Suppressor macrophage (primary cell): ENCODE measurements at places on chromosomes 6 and 20.

DNA sequence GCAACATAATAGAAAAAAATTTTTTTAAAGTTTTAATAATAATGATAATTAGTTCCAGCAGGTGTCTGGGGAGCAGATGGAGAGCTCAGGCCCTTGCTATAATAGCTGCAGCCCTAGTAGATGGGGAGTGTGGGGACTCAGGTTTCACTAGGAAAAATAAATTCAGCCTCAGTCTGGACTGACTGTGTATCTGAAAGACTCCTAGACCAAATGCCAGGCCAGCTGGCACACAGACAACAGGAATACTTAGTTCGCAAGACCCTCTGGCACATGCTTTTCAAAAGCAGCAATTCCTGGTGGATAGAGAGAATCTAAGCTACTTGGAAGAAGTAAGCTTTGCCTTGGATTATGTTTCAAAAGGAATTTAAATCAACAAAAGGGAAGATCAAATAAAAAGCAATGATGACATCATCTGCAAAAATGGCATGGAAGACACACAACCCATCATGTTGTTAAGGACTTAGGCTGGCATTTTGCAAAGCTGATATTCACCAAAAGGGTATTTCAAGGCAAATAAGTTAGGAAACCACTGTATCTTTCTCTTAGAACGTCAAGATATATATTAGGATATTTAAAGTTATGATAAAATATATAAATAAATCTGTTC is 107.8 kb downstream of the RNGTT start:
- no peak for DNase-seq

DNA sequence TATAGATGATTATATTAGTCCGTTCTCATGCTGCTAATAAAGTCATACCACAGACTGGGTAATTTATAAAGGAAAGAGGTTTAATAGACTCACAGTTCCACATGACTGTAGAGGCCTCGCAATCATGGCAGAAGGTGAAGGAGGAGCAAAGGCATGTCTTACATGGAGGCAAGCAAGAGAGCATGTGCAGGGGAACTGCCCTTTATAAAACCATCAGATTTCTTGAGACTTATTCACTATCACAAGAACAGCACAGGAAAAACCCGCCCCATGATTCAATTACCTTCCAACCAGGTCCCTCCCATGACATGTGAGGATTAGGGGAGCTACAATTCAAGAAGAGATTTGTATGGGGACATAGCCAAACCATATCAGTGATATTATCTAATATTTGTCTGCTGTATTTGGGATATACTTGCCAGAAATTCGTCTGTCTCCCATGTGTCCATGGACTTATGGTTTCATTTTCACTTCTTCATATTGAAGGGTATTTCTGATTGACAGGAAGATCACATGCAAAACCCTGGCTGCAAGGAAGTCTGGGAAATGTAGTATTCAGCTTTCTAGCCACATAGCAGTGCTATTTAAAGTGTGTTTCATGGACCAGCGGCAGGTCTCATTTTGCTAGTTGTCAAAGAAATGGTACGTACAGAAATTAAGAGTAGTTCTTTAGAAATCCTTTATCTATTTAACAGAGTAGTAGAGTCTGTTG is 50.5 kb upstream of the PAK5 start:
- DNase-seq: no peak

DNA sequence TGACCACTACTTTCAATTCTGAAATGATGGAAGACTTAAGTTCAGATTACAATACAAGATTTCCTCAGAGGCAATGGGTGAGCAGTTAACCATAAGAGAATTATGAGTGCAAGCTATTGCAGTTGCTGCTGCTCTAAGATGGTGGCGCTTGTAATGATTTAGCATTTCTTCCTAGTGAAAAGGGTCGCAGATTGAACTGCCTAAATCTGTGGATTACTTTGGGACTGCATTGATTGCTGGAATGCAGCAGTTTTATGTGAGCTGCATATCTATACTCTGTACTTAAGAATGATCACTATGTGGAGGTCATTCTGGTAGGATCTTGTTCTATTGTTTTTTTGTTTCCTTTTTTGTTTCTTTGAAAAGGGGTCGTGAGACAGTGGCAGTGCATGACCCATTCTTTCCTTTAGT is 5.3 kb downstream of the SCAF8 start:
- peak; percentile 25 for DNase-seq

GRCh38 chr20:47280228-47280627 is 76.3 kb downstream of the ZMYND8 start:
- DNase-seq: no peak

- peak; percentile 60 for DNase-seq
Measured at GRCh38 chr20:50215101-50215690, 24.6 kb downstream of the CEBPB start.

DNA sequence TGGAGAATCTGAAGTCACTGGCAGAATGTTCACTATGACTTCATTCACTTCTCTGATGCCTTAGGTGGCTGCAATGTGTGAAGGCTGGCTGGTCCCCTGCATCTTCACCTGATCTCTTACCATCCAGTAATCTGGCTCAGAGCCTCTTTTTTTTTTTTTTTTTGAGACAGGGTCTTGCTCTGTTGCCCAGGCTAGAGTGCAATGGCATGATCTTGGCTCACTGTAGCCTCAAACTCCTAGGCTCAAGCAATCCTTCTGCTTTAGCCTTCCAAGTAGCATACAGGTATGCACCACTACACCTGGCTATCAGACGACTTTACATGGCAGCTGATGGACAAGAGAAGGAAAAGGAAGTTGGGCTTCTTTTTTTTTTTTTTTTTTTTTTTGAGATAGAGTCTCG is 25.8 kb upstream of the JARID2 start:
- DNase-seq: no peak

GRCh38 chr20:56829788-56830385 is 200.8 kb downstream of the TFAP2C start:
- DNase-seq: no peak
